ENCODE measurements at places on chromosomes 13 and 19.

DNA sequence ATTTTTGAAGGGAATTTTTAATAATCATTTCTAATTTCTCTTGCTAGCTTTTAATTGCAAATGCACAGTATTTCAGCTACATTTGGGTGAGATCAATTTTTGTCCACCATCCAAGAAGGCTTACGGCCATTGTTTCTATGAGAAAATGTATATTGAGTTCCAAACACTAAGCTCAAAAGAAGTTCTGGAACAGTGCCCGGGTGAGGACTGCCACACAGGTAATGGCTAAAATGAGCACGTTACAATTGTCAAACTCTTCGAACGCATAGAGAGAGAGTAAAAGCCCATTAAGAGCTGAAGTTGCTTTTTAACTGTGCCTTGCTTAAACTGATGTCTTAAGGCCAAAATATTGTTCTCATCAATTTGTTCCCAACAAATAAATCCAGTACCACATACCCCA lies 755.0 kb downstream of the DIAPH3 start:
- no peak overlapping the region for H3K4me3 ChIP-seq
- H3K4me1 ChIP-seq: no peaks in the 10 kb centered on the region
- H3K36me3 ChIP-seq: no peaks in the 10 kb centered on the region
- no peak overlapping the region for H3K27ac ChIP-seq
- ATAC-seq: no peak
- H3K27me3 ChIP-seq: no peaks in the 10 kb centered on the region

- no peaks in the 10 kb centered on the region for H3K4me1 ChIP-seq
- H3K27me3 ChIP-seq: no peaks in the 10 kb centered on the region
- H3K27ac ChIP-seq: no peak overlapping the region
- H3K36me3 ChIP-seq: no peaks in the 10 kb centered on the region
- ATAC-seq: no peak
- H3K4me3 ChIP-seq: no peak overlapping the region
Observed at GRCh38 chr13:38630780-38631179, 56.1 kb upstream of the FREM2 start.

GRCh38 chr19:6891761-6892385 lies 4.5 kb downstream of the ADGRE1 start:
- no peak overlapping the region for H3K27ac ChIP-seq
- no peak overlapping the region for H3K4me3 ChIP-seq
- peak; percentile 31 for ATAC-seq
- peaks cover 12% of the 10 kb centered on the region for H3K4me1 ChIP-seq
- peaks cover 17% of the 10 kb centered on the region for H3K36me3 ChIP-seq

DNA sequence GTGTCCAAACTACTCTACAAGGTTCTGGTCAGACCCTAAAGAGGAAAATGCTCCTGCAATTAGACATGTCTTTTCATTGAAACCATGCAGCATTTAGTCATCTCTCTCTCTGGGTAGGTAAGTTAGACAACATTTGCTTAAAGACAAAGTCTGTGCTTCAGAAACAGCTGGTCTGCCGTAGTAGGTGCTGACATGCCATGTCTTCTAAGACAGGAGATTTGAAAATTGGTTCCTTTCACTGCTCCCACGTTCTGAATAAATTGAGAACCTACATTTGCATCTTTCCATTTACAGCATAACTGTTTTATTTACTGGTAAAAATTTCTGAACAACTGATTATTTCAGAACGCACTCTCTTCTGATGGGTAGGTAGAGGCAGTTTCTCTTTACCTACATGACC lies 494.0 kb downstream of the EFNB2 start:
- no peak overlapping the region for H3K27ac ChIP-seq
- H3K4me1 ChIP-seq: no peaks in the 10 kb centered on the region
- no peak for ATAC-seq
- no peak overlapping the region for H3K4me3 ChIP-seq
- no peaks in the 10 kb centered on the region for H3K27me3 ChIP-seq
- no peaks in the 10 kb centered on the region for H3K36me3 ChIP-seq

DNA sequence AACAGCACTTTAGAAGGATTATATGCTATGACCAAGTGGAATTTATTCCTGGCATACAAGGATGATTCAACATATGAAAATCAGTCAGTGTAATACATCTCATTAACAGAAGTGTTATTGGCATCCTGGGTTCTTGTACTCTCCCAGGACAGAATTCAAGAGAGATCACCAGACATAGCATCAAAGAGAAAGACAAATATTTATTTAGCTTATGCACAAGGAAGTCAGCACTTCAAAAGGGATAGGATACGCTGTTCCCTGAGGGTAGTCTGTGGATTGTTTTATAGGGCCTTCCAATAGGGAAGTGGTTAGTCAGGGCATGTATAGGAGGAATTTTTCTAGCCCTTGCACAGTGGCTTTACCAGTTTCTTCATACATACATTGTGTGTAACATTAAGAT lies 1238.0 kb downstream of the PCDH17 start:
- H3K4me3 ChIP-seq: no peak overlapping the region
- no peaks in the 10 kb centered on the region for H3K4me1 ChIP-seq
- no peak overlapping the region for H3K27ac ChIP-seq
- no peak for ATAC-seq

GRCh38 chr19:11067356-11068113 lies 21.7 kb upstream of the LDLR start:
- ATAC-seq: no peak
- H3K4me1 ChIP-seq: no peaks in the 10 kb centered on the region
- H3K4me3 ChIP-seq: no peak overlapping the region
- H3K27me3 ChIP-seq: peaks cover 11% of the 10 kb centered on the region
- peaks cover 48% of the 10 kb centered on the region for H3K36me3 ChIP-seq
- no peak overlapping the region for H3K27ac ChIP-seq

DNA sequence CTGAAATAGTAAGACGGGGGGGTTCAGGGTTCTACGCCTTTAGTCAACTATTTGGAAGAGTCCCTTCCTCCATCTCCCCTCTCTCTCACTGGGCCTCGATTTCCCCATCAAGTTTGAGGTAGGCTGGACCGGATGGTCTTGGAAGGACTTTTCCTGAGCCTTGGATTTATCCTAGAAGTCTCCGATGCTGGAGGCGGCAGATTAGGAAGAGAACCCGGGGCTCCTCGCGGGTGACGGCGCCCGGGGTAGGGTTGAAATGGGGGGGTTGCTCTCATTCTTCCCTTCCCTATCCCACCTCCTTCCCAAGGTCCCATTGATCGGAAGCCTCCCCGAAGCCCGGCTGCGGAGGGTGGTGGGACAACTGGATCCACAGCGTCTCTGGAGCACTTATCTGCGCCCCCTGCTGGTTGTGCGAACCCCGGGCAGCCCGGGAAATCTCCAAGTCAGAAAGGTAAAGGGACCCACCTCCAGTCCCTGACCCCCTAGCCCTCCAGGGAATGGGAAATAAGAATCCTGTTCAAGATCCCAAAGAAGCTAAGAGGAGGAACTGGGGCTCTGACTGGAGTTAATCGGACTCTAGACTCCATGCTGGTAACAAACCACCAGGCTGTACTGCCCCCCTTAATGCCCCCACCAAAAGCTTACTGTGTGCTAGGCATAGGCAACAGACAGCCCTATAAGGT lies 781 bp downstream of the QPCTL start:
- no peak for ATAC-seq
- peak overlapping the region; percentile 87 for H3K27ac ChIP-seq
- H3K4me3 ChIP-seq: peak overlapping the region; percentile 87
- H3K36me3 ChIP-seq: peaks cover 32% of the 10 kb centered on the region
- H3K27me3 ChIP-seq: no peaks in the 10 kb centered on the region

DNA sequence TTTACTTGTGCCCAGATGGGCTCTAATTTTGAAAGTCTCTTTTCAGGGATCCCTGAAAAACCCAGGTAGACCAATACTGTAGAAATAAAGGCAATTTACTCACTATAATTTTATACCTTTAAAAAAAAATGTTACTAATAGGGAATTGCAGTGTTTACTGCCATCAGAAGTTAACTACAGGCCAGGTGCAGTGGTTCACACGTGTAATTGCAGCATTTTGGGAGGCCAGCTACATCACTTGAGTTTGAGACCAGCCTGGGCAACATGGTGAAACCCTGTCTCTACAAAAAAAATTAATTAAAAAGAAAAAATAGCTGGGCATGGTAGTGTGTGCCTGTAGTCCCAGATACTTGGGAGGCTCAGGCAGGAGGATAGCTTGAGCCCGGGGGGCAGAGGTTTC lies 10.2 kb downstream of the USP12 start:
- H3K27me3 ChIP-seq: no peaks in the 10 kb centered on the region
- no peak for ATAC-seq
- peaks cover 71% of the 10 kb centered on the region for H3K4me1 ChIP-seq
- peak overlapping the region; percentile 25 for H3K27ac ChIP-seq
- no peak overlapping the region for H3K4me3 ChIP-seq

GRCh38 chr19:29781386-29782259 lies 30.2 kb upstream of the CCNE1 start:
- H3K4me1 ChIP-seq: no peaks in the 10 kb centered on the region
- no peaks in the 10 kb centered on the region for H3K36me3 ChIP-seq
- H3K27ac ChIP-seq: no peak overlapping the region
- ATAC-seq: no peak
- peaks cover 44% of the 10 kb centered on the region for H3K27me3 ChIP-seq

- ATAC-seq: no peak
- no peak overlapping the region for H3K4me3 ChIP-seq
- no peaks in the 10 kb centered on the region for H3K27me3 ChIP-seq
- no peak overlapping the region for H3K27ac ChIP-seq
- H3K36me3 ChIP-seq: no peaks in the 10 kb centered on the region
Observed at GRCh38 chr13:88411696-88412095, 740.5 kb downstream of the SLITRK5 start.

- H3K4me3 ChIP-seq: no peak within 1 kb of the TSS
- H3K4me1 ChIP-seq: no peaks in the 10 kb centered on the region
- ATAC-seq: peak; percentile 8
- H3K27ac ChIP-seq: no peak within 1 kb of the TSS
- no peaks in the 10 kb centered on the region for H3K36me3 ChIP-seq
Observed at GRCh38 chr19:50952910-50953309, at the start of gene KLK5. Gene KLK5, minus strand, starts transcription at chr19:50953038. Its CDS starts 381 bp downstream, at chr19:50952657.

- H3K27ac ChIP-seq: no peak overlapping the region
- ATAC-seq: no peak
- H3K4me1 ChIP-seq: no peaks in the 10 kb centered on the region
- H3K36me3 ChIP-seq: no peaks in the 10 kb centered on the region
Observed at GRCh38 chr13:65133094-65133493, 2097.0 kb downstream of the PCDH9 start.

GRCh38 chr13:43665388-43665787 lies 121.4 kb downstream of the ENOX1 start:
- ATAC-seq: no peak
- H3K4me1 ChIP-seq: no peaks in the 10 kb centered on the region
- no peak overlapping the region for H3K4me3 ChIP-seq

DNA sequence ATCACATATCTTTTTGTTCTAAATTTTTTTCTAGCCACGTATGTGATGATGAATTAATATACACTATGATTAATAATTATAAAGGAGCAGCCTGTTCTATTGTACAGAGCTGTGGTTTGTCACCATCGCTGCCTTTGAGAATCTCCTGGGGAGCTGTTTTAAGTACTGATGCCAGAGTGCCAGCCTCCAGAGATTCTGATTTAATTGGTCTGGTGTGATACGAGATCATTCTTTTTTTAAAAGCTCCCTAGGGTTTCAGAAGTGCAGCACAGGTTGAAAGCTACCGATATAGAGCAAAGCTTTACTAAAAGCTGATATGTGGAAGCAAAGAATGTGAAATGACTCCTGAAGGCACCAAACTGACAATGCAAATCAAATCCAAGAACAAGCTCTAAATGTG lies 314.7 kb downstream of the ITGBL1 start:
- H3K4me3 ChIP-seq: no peak overlapping the region
- H3K4me1 ChIP-seq: no peaks in the 10 kb centered on the region
- no peak for ATAC-seq

DNA sequence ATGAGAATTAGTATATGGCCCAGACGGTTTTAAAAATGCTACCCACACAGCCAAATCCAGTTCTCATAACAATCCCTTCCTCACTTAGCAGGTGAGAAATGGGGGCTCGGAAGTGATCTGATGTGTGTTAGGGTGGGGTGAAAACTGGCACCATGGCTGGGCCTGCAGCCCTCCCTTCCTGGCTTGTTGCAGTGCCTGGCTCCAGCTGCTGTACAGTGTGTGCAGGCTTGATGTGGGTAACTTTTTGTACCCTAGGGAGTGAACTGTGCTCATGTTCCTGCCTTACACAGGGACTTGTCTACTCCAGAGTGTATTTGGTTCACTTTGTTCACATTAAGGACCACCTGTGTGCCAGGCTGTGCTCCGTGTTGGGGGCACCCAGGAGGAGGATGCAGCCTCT lies 177.2 kb downstream of the LMO7 start:
- no peak overlapping the region for H3K4me3 ChIP-seq
- H3K27ac ChIP-seq: no peak overlapping the region
- H3K4me1 ChIP-seq: no peaks in the 10 kb centered on the region
- ATAC-seq: no peak

- no peaks in the 10 kb centered on the region for H3K36me3 ChIP-seq
- peaks cover 14% of the 10 kb centered on the region for H3K4me1 ChIP-seq
- H3K27me3 ChIP-seq: peaks cover 57% of the 10 kb centered on the region
- H3K4me3 ChIP-seq: peak overlapping the region; percentile 69
Observed at GRCh38 chr19:19224852-19225494, 13.2 kb downstream of the NCAN start.

DNA sequence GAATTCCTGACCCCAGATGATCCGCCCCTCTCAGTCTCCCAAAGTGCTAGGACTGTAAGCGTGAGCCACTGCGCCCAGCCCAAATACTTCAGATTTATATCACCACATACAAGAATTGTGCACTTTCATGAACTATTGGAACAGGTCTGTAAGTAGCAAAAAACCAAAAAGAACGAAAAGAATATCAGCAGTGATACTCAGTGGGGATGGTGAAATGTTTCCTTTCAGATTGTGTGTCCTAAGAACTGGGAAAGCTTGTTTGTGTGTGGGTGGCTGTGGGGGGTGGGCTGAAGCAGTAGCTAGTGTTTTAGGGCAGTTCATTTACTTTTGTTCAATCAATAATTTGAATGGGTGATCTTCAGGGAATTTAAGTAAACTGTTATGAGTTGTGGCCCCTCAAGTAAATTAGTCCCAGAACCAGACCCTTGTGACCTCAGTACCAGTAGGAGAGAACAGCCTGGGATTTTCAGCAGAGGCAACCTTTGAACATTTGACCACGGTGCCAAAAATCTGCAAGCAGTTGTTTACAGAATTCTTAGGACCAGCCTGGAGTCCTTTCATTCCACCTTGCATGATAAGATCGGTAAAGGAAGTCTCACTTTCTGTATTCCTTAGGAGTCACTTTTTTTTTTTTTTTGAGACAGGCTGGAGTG lies 106.6 kb downstream of the LRCH1 start:
- H3K27me3 ChIP-seq: no peaks in the 10 kb centered on the region
- no peak for ATAC-seq
- H3K4me1 ChIP-seq: peaks cover 42% of the 10 kb centered on the region
- no peak overlapping the region for H3K27ac ChIP-seq
